ENCODE measurements at places on chromosomes 1 and 21.

- DNase-seq, result no peak
Measured at GRCh38 chr1:70465911-70466310, 54.8 kb downstream of the CTH start.

GRCh38 chr1:86926883-86927282, 12.4 kb downstream of the HS2ST1 start:
- no peak for DNase-seq

DNA sequence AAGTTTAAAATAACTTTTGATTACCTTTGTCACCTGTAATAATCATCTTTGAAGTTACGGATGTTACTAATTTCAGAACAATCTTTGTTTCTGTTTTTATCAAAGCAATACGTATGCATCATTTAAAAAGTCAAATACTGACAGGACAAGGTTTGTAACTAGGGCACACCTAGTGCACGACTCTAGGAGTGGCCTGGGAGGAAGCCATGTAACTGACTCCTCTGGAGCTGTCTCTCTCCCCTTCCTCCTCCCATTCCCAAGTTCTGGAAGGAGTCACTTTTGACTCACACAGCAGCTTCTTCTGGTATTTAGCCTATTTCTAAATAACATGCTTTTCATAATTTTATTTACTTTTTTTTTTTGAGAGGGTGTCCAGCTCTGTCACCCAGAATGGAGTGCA, 11.8 kb upstream of the RAP1GAP start:
- DNase-seq, result no peak

DNA sequence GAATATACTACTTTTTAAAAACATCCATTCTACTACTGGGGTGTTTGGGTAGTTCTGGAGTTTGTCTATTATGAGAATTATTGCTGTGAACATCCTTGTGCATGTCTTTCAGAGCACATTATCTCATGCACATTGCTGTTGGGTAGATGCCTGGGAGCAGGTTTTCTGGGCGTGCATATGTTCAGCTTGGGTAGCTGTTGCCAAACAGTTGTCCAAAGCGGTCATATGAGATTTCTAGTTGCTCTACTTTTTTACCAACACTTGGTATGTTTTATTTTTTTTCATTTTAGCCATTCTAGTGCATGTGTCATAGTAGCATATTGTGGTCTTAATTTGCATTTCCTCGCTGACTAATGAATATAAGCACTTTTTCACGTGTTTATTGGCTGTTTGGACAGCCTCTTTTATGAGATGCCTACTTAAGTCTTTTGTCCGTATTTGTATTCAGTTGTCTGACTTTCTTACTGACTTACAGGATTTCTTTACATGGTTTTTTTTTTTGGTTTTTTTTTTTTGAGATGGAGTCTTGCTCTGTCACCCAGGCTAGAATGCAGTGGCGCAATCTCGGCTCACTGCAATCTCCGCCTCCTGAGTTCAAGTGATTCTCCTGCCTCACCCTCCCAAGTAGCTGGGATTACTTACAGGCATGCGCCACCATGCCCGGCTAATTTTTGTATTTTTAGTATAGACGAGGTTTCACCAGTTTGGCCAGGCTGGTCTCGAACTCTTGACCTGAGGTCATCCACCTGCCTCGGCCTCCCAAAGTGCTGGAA, 18.1 kb downstream of the ZDHHC18 start:
- DNase-seq, result no peak

GRCh38 chr1:231919239-231919885, 292.8 kb downstream of the DISC1 start:
- DNase-seq, result no peak

- DNase-seq, result peak; percentile 91
Measured at GRCh38 chr1:24919791-24920532, 10.1 kb downstream of the RUNX3 start.

DNA sequence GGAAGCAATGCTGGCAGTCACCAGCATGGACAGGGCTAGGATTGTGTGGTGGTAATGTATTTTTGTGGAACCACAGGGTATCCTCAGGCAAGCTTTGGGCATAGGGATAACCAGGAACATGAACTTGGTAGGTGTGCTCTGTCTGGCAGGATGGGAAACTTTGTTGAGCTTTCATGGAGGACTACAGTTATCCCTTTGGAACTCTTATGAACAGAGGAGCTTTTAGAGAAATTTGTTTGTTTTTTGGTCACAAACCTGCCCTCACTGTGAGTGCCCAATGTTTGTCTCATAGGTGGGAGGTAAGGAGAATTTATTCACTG, 54.4 kb downstream of the MACF1 start:
- no peak for DNase-seq

DNA sequence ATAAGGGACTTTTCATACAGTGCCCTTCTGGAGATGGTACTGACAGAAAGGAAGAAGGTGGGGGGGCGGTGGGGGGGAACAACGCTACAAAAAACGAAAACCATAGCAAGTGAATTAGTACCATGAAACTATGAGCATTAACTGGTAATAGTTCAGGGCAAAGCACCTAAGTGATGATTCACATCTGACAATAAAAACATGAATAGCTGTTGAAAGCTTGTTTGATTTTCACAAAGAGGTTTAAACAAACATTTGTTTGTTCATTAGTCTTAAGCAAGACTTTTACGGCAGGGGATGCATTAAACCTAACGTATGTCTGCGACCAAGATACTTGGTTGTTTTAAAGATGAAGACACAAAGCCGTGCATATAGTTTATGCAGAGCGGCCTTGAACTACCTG, 177.5 kb downstream of the LMO4 start:
- DNase-seq, result no peak

DNA sequence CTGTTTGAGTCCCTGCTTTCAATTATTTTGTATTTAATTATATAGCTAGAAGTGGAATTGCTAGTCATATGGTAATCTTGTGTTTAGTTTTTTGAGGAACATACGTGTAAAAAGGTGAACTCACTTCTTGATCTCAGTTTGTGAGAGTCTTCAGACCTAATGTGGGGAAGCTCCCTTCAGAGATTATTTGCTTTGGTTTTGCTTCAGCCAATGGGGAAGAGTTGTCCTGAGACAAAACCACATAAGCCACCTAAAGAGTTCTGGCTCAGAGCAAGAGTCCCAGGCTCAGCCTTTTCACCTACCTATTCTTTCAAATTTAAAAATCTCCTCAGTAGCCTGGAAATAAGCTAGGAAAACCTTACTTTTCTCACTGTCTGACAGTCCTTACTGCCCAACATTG, 138.4 kb downstream of the UCK2 start:
- DNase-seq, result no peak

- peak; percentile 92 for DNase-seq
Measured at GRCh38 chr1:153749408-153750005, 21.7 kb downstream of the INTS3 start.

DNA sequence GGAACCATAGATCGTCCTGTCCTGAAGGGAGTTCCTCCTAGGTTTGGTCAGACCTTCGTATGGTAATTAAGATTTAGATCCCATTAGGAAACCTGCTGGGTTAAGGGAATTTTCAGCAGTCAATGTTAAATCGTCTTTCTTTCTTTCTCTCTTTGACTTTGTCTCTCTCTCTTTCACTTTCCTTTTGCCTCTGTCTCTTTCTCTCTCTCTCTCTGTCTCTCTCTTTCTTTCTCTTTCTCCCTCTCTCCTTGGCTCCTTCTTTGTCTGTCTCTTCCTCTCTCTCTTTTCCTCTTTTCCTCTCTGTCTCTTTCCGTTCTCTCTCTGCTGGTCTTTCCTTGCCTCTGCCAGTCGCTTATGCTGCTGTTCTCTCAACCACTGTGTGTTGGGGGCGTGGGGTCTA, 8.7 kb downstream of the OR2W3 start:
- DNase-seq, result no peak

GRCh38 chr1:17819129-17819802, 64.1 kb downstream of the ACTL8 start:
- no peak for DNase-seq

DNA sequence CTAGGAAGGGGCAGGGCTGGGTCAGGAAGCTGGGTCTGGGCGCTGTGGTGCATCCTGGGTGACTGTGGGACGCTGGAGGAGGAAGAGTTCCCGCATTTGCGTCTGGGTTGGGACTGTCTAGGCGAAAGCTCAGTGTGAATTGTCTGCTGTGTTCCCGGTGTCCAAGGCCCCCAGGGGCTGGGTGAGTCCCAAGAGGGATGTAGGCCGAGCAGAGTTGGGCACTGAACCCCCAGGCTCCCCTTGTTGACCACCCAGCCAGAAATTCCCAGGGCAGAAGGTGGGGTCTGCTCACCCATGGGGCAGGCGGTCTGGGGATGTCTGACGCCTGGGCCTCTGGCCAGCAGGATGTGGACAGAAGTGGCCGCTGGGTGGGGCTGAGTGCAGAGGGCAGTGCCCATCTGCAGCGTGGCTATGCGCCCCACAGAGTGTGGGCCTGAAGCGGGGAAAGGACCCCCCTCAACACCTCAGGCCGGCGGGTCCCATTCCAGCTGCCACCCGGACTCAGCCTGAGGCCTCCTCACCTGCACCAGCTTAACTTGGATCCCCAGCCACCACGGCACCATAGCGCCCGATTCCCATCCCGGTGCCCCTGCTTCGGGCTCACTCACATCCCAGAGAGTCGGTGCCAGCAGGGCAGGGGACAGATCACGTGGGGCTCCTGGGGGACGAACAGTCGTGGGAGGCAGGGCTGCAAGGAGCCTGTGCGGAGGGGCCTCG, 37.0 kb upstream of the POFUT2 start:
- no peak for DNase-seq

Measured in activated effector memory CD4-positive, alpha-beta T cell treated with anti-CD3 and anti-CD28 coated beads, Interleukin-2, amount 50 U/mL, for 16 hours (primary cell).